ENCODE measurements at places on chromosomes 2 and 18. TPM values are rescaled to one million over a fixed set of nuclear protein-coding genes. Genes with fewer than 3 reads are reported as not detected.

DNA sequence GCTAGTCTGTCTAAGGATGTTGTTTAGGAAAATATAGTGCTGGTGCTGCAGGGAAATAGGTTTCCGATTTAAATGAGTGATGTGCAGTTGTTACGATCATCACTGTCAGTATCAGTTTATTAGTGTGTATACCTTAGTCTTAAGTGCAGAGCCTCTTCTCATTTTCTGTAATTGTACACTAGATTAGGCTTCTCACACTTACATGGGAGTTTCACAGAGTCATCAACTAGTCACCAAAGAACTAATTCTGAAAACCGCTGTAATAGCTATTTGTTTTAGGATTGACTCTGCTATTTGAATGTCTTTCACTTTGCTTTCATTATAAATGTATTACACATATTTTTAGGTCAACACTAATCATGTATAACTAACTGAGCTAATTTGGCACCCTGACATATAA, 99.8 kb upstream of the ZEB2 start:
- no peak for DNase-seq

GRCh38 chr2:53275743-53276142, 491.9 kb upstream of the CHAC2 start:
- DNase-seq, result no peak

GRCh38 chr2:239175181-239175580, 225.6 kb downstream of the HDAC4 start:
- DNase-seq, result no peak

GRCh38 chr18:77203851-77204250, 45.8 kb upstream of the GALR1 start:
- no peak for DNase-seq

- no peak for DNase-seq
Measured at GRCh38 chr18:22981274-22982133, 48.4 kb downstream of the RBBP8 start.

DNA sequence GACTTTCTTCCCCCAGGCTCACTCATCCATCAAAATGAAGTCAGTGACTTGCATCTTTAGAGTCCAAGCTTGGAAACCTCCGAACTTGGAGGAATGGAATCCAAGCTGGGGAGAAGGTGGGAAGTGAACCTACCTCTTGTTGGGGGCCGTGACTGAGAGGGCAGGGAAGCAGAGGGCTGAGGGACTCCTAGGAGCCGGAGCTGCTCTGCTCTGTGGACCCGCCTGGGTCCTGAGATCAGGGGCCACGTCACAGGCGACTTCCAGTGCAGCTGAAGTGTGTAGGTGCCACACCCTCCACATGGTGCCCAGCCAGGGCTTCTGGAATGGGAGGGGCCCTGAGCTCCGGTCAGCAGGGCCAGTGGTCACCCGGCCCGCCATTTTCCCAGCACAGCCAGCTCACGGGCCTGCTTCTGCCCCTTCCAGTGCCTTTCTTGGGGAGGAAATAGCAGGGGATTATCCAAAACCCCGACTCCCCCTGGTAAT, 63.4 kb upstream of the OTOS start:
- no peak for DNase-seq

GRCh38 chr2:18046558-18047212, 168.2 kb downstream of the KCNS3 start:
- no peak for DNase-seq

The FZD7 gene
- 0.97 TPM for total RNA-seq

The EFR3B gene
- total RNA-seq, result not detected

The POTEC gene
- not detected for total RNA-seq

The TXNDC9 gene
- total RNA-seq, result 12.9 TPM

The C2orf66 gene
- not detected for total RNA-seq

Data from CD8-positive, alpha-beta T cell (primary cell).